ENCODE measurements at places on chromosomes 4 and X.
A peak's percentile ranks its signal among the peaks of the same experiment; 100 is the strongest.

- no peak for DNase-seq
Measured at GRCh38 chr4:150863456-150863855, 151.6 kb downstream of the LRBA start.

DNA sequence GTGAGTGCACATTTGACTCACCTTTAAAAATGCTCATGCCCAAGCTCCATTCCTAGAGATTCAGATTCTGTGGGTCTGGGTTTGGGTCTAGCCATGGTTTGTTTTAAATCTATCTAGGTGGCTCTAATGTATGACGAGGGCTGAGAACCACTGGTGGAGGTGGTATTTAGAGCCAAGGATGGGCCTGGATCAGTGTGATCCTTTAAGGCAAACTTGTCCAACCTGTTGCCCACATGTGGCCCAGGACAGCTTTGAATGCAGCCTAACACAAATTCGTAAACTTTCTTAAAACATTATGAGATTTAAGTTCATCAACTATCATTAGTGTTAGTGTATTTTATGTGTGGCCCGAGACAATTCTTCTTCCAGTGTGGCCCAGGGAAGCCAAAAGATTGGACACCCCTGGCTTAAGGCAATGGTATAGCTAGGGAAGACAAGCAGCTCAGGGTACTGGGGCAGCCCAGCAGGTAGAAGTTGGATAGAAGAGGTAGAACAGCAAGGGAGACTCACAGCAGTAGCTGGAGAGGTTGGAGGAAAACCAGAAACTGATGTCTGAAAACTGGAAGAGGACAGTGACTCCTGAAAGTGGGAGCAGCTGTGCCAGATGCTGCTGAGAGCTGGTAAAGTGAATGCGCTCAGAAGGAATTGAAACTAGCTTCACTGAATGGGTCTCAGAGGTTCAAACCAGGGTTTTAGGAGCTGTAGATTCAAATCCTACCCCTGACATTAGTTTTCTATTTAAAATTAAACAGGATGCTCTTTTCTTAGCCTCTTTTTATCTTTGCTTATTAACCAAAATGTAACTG is 18.2 kb downstream of the ADD1 start:
- DNase-seq = no peak

DNA sequence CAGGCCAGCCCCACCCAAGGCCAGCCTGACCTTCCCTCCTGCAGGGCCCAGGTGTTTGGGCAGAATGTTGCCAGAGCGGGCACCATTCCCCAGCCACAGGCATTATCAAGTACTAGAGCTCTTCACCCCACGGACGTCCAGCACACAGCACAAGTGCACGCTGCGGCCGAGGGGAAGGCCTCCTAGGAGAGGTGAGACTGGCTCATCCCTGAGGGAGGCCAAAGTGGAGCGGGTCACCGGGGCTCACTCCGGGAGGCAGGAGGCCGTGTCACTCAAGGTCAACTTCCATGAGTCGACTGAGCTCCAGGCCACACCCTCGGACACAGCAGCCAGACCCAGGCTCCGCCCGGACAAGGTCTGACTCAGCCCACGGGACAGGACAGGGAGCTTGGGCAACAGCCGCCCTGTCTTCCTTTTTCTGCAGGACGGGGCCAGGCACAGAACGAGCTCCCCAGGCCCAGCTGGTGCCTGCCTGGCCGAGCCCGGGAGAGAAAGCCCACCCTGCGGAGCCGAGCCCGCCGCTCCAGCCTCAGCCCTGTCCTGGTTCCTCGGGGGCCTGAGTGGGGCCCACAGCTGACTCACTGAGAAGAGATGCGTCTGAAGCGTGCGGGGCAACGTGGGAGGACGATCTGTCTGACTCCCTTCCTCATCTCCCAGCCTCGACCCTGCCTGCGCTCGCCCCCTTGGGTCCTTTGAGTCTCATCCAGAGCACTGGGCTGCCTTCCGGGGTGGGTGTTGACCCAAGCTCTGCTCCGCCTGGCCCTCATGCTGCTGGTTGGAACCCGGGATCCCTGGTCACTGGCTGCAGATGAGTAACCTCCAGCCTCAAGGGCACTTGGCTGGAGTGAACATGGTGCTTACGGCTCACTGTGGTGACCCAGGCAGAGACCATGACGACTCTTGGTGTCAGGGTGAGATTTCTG is 1.6 kb downstream of the SLC49A3 start:
- no peak for DNase-seq

DNA sequence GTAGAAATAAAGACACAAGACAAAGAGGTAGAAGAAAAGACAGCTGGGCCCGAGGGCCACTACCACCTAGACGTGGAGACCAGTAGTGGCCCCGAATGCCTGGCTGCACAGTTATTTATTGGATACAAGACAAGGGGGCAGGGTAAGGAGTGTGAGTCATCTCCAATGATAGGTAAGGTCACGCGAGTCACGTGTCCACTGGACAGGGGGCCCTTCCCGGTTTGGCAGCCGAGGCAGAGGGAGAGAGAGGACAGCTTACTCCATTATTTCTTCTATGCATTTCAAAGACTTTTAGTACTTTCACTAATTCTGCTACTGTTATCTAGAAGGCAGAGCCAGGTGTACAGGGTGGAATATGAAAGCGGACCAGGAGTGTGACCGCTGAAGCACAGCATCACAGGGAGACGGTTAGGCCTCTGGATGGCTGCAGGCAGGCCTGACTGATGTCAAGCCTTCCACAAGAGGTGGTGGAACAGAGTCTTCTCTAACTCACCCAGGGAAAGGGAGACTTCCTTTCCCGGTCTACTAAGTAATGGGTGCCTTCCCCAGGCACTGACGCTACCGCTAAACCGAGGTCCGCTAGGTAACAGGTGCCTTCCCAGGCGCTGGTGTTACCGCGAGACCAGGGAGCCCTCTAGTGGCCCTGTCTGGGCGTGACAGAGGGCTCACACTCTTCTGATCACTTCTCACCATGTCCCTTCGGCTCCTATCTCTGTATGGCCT is 44.9 kb downstream of the ZBTB49 start:
- peak; percentile 43 for DNase-seq

DNA sequence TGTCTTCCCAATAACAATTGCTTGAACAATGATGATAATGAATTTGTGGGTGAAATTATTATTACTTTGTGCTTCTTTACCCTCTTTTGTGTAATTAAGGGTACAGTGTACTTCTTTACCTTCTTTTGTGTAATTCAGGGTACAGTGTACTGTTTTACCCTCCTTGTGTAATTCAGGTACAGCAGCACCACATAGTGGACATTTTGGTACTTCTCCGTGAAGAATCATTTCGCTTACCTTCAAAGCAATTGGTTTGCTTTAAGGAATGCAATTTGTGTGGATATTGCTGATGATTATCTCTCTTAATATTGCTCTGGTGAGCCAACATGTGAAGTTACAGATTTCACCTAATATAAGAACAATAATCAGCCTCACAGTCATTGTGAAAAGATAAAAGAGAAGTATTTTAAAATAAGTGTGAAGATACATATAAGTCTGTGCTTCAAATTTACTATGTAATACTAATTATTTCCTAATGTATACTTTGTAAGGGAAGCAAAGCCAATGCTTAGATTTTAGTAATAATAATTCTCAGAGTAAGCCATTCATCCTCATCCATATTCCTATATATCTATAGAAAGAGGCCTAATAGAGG is 27.2 kb upstream of the SEC24B start:
- DNase-seq = no peak

DNA sequence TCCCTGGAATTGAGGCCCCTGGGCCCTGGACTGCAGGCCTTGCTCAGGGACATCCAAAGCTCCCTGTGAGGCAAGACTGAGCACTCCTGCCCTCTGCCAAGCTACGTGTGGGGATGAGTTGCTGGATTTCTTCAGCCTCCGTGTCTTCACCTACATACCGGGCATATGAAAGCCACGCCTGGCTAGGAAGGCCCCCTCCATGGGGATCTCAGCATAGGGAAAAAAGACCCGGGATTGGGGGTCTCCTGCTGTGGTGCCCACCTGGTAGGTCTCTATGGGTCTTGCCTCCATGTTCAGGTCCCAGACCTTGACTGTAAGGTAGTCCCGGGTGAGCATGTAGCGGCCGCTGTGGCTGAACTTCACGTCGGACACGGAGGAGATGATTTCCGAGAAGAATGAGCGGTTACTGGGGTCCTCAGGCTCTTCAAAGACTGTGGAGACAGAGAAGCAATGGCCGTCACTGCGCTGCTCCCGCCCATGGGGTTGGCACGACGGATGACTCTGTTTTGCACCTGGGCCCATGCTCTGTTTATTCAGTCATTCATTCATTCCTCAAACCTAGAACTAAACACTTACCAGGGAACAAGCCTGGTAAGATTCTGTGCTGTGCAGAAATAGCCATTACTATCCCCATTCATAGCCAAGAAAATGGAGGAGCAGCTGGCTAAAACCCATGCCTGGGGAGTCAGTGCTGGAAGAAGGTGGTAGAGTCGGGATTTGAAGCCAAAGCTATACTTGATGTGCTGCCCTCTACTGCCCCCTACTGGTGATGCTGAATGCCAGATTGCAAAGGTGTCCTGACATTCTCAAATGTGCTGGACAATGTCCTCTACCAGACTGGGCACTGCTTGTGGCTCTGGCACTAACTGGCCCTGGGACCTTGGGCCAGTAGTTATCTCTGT is 63.9 kb downstream of the WFS1 start:
- no peak for DNase-seq

DNA sequence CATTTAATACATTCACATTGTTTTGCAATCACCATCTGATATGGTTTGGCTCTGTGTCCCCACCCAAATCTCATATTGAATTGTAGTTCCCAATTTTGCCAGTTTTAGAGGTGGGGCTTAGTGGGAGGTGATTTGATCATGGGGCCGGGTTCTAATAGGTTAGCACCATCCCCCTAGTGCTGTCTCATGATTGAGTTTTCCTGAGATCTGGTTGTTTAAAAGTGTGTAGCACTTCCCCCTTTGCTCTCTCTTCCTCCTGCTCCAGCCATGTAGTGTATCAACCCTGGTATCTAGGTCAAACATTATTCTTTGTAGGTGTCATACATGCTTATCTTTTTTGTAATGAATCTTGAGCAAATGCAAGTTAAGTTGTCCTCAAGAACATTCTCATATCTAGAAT is 83.3 kb upstream of the KIT start:
- DNase-seq = no peak

DNA sequence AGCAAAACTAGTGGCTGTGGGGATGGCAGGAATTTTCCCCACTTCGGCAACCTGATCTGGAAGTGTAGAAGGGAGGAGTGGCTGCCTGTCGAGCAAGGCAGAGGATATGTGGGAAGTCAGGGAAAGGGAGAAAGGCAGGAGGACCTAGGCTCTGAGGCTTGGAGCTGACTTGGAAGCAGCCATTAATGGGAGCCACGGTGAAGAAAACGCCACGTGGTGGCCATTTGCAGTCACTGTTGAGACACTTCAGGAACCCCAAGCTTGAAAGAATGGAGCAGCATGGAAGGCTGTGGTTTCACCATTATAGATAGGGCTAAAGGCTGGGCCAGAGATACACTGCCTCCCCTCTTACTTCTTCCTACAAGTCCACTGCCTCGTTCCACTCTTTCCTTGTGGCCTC is 41.8 kb upstream of the MAML3 start:
- DNase-seq = no peak

DNA sequence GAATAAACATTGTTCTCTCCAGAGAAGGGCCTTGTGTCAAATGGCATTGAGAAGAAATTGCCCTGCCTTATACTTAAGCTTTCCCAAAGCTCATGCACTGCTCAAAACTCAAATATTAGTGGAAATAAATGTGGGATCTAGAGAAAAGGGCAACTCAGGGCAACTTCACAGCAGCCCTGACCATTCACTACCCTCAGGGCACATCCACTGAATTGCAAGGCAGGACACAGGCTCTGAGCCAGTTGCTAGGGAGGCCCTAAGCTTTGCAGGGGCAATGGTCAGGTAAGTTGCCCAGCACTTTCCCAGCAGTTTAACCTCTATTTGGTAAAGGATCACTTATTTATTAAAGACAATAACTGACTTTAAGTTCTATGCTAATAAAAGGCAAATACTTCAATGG is 255.3 kb upstream of the TEX13A start:
- no peak for DNase-seq

DNA sequence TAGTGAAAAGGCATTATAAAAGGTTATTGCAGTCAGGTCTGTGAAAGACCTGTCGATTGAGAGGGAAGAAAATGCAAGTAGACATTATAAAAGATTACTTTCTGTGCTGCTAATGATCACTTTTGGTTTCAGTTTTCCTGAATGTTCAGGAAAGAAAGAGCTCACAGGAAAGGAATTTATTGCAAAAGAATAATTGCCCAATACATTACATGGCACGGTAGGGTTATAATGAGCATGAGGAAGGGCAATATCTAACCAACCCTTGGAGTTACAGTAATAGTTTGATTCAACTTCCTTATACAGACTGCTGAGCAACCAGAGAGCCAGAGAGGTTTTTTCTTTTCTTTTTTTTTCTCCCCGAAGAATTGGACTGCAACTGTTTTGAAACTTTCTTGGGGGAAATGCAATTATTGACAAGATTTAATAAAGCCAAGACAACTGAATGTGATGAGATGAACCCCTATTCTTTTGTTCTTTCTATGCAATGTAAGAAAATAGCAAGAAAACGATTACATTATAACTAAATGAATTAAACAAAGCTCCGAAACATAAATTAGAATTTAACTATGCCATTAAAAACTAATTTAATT is 247.0 kb downstream of the C4orf33 start:
- no peak for DNase-seq

DNA sequence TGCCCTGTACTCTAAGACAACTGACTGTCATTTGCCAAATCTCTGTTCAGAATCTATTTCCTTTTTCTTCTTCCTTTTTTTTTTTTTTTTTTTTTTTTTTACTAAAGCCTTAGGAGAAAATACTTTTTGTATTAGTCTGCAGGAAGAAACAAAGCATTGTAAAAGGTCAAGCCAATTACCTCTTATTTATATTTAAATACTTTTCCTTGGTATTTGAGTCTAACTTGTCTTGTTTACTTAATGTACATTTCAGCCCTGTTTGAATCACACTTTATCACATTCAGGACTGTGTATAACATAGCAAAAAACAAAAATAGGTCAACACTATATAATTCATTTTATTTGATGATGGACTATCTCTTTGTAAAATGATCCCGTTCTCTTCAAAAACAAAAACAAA is 262.2 kb downstream of the RPA4 start:
- DNase-seq = no peak

All from activated naive CD8-positive, alpha-beta T cell treated with anti-CD3 and anti-CD28 coated beads, Interleukin-2, amount 50 U/mL, for 16 hours (primary cell).